ENCODE measurements at places on chromosomes 12 and 14.
A peak's percentile ranks its signal among the peaks of the same experiment; 100 is the strongest.

DNA sequence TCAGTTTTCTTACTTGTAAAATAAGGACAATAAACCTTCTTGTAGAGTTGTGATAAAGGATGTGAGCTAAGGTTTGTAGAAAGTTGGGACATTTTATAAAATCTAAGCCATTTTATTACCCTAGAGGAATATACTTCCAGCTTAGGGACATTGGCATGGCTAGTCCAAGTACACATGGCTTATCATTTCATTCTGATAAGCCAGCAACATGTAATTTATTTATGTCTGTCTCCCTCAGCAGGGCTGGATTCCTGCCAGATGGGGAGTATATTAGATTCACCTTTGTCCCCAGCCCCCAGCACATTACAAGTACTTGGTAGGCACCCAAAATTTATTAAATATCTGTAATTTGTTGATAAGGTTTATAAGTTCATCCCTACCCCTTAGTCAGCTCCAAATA lies 6.3 kb upstream of the ATG14 start:
- no peaks in the 10 kb centered on the region for H3K36me3 ChIP-seq
- no peaks in the 10 kb centered on the region for H3K4me1 ChIP-seq
- no peak overlapping the region for H3K4me3 ChIP-seq
- H3K27me3 ChIP-seq: peaks cover 24% of the 10 kb centered on the region
- DNase-seq: no peak

GRCh38 chr12:125089083-125089482 lies 23.8 kb downstream of the AACS start:
- H3K36me3 ChIP-seq: peaks cover 20% of the 10 kb centered on the region
- H3K27ac ChIP-seq: no peak overlapping the region

GRCh38 chr14:105091517-105092170 lies 26.4 kb upstream of the GPR132 start:
- DNase-seq: peak; percentile 93
- peak overlapping the region; percentile 33 for H3K4me3 ChIP-seq
- no peaks in the 10 kb centered on the region for H3K36me3 ChIP-seq

DNA sequence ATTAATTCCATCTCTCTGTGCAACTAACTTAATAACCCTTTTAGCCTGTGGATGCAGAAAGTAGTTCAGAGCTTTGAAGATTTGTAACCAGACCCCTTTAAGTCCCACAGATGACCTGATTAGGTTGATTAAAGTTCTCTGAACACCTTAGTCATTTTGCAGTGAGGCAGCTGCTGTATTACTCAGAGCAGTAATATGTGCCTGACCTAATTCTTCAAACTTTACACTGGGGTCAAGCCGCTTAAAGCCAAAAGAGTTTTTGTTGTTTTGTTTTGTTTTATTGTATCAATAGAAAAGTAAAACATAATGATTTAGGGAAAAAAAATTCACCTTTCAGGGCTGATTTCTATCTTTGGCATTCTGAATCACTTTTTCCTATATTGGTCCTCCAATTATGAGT lies 78.6 kb upstream of the PLEKHG7 start:
- peak overlapping the region; percentile 62 for H3K27ac ChIP-seq
- H3K4me1 ChIP-seq: peaks cover 58% of the 10 kb centered on the region
- H3K36me3 ChIP-seq: no peaks in the 10 kb centered on the region
- no peak overlapping the region for H3K4me3 ChIP-seq
